ENCODE measurements at places on chromosomes 7 and 10. TPM values are rescaled to one million over a fixed set of nuclear protein-coding genes. Genes with fewer than 3 reads are reported as not detected.

The TMEM196 gene
- not detected for total RNA-seq

The PDE6C gene
- total RNA-seq = not detected

The ENO4 gene
- total RNA-seq = not detected

The TMEM60 gene
- total RNA-seq = 12.3 TPM

All from epithelial cell of umbilical artery (primary cell).